ENCODE measurements at places on chromosomes 4 and X. TPM values are rescaled to one million over a fixed set of nuclear protein-coding genes. Genes with fewer than 3 reads are reported as not detected.

GRCh38 chr4:78756137-78756536 is 20.0 kb upstream of the BMP2K start:
- no peaks in the 10 kb centered on the region for H3K27me3 ChIP-seq
- no peaks in the 10 kb centered on the region for H3K36me3 ChIP-seq
- no peaks in the 10 kb centered on the region for H3K4me1 ChIP-seq
- H3K4me3 ChIP-seq = no peak overlapping the region
- H3K27ac ChIP-seq = no peak overlapping the region

ATP5ME gene
- 244 TPM for total RNA-seq

DNA sequence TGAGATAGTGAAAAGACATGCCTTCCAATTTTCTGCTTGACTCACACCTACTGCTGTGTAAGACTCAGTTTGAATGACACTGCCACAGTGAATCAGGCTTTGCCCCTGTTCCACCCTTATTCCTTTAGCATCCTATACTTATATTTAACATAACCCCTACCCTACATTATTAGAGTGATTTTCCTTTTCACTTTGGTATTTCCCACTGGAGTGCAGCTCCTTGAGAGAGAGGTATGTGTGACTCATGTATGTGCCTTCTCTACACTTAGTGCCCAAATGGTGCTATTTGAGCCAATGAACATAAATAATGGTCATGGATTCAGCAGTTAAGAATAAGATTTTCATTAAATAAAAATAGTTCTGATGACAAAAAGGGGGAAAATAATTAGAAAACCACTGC is 69.5 kb downstream of the RRAGB start:
- no peaks in the 10 kb centered on the region for H3K27me3 ChIP-seq
- H3K27ac ChIP-seq = no peak overlapping the region
- no peaks in the 10 kb centered on the region for H3K4me1 ChIP-seq
- no peaks in the 10 kb centered on the region for H3K36me3 ChIP-seq
- DNase-seq = no peak
- H3K4me3 ChIP-seq = no peak overlapping the region

DNA sequence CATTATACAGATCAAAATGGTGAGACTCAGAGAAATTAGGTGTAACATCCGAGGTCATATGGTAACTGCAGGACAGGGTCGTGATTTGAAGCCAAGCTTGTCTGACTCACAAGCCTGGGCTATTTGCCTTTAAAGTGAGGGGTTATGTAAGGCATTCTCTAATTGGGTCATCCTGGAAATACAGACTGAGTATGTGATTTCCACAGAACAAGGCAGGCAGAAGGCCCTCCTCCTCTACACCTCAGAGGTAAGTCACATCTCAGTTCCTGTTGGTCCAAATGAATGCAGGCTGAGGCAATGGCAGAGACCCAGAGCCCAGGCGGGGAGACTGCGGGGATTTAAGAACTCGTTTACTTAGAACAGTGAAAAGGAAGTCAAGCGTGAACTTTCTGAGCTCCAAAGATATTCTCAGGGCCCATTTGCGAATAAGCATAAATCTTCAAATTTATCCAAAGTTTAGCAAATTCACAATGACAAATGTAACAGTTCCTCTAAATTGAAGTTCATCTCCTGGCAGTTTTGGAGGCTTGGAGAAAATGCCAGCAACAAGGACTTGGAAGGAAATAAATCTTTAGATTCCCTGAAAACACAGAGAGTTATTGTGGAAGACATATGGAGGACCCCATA is 153.3 kb downstream of the LDB2 start:
- no peaks in the 10 kb centered on the region for H3K36me3 ChIP-seq
- H3K4me1 ChIP-seq = no peaks in the 10 kb centered on the region
- H3K4me3 ChIP-seq = no peak overlapping the region
- H3K27ac ChIP-seq = peak overlapping the region; percentile 9
- DNase-seq = peak; percentile 73

- no peaks in the 10 kb centered on the region for H3K4me1 ChIP-seq
- DNase-seq = no peak
- H3K4me3 ChIP-seq = no peak overlapping the region
These were observed 176.2 kb upstream of the CXorf66 start for GRCh38 chrX:140141444-140142029.

GRCh38 chr4:140091305-140091704 is 62.7 kb downstream of the MAML3 start:
- H3K4me1 ChIP-seq = peaks cover 46% of the 10 kb centered on the region
- DNase-seq = no peak
- no peaks in the 10 kb centered on the region for H3K27me3 ChIP-seq
- no peaks in the 10 kb centered on the region for H3K36me3 ChIP-seq
- no peak overlapping the region for H3K27ac ChIP-seq
- no peak overlapping the region for H3K4me3 ChIP-seq

- no peak for DNase-seq
- peaks cover 67% of the 10 kb centered on the region for H3K36me3 ChIP-seq
- H3K4me1 ChIP-seq = no peaks in the 10 kb centered on the region
- H3K27me3 ChIP-seq = no peaks in the 10 kb centered on the region
- H3K4me3 ChIP-seq = no peak overlapping the region
These were observed 38.6 kb downstream of the MTMR1 start for GRCh38 chrX:150731795-150732194.

GRCh38 chrX:155983326-155983725 is 14.2 kb upstream of the IL9R start:
- no peaks in the 10 kb centered on the region for H3K36me3 ChIP-seq
- no peaks in the 10 kb centered on the region for H3K4me1 ChIP-seq
- no peak overlapping the region for H3K27ac ChIP-seq
- DNase-seq = no peak
- no peak overlapping the region for H3K4me3 ChIP-seq
- H3K27me3 ChIP-seq = no peaks in the 10 kb centered on the region

KLHL34 gene
- total RNA-seq = not detected

- no peaks in the 10 kb centered on the region for H3K36me3 ChIP-seq
- DNase-seq = no peak
- no peak overlapping the region for H3K27ac ChIP-seq
- no peaks in the 10 kb centered on the region for H3K27me3 ChIP-seq
- H3K4me3 ChIP-seq = no peak overlapping the region
These were observed 380.6 kb upstream of the MAGEB2 start for GRCh38 chrX:29834764-29835163.

DNA sequence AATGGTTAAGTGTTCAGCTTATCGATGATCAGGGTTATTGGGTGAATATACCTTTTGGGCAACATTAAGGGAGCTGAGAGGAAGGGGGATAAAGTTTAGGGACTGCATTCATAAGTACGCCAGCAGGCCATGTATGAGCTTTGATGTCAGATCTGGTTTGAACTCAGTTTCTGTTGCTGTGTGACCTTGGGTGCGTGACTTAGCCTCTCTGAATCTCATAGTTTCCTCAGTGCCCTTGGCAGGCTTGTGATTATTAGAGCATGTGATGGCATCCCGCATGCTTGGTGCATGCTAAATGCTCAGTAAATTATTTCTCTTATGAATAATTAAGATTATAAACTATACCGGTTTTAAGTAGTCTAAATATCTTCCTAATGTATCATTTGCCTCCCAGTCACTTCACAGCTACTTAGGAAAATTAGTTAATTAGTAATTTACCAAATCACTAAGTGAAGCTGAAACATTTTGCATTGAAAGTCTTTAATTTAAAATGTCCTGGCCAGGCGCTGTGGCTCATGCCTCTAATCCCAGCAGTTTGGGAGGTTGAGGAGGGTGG is 3.8 kb downstream of the TBC1D14 start:
- H3K27ac ChIP-seq = no peak overlapping the region
- peak; percentile 14 for DNase-seq

SERPINA7 gene
- not detected for total RNA-seq

DNA sequence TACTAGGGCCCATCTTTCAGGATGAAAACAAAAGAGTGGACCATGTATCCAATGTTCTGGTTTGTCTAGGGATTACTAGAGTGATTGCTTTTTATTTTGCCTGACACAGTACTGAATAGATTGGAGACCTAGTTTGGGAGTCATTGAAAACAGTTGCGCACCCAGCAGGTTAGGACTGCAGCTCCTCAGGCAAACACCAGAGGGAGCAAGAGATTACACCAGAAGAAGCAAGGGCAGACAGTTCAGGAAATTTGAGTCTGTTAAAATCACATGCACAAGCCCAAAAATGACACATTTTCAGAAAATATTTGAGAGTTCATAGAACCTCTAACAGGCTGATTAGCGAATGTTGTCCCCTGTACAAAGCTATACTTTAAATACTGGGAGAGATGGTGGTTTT is 55.6 kb downstream of the CYLC1 start:
- H3K4me3 ChIP-seq = no peak overlapping the region
- no peaks in the 10 kb centered on the region for H3K36me3 ChIP-seq
- DNase-seq = no peak

- H3K27ac ChIP-seq = no peak overlapping the region
- H3K4me3 ChIP-seq = no peak overlapping the region
These were observed 81.5 kb upstream of the PSAPL1 start for GRCh38 chr4:7516096-7516772.

DNA sequence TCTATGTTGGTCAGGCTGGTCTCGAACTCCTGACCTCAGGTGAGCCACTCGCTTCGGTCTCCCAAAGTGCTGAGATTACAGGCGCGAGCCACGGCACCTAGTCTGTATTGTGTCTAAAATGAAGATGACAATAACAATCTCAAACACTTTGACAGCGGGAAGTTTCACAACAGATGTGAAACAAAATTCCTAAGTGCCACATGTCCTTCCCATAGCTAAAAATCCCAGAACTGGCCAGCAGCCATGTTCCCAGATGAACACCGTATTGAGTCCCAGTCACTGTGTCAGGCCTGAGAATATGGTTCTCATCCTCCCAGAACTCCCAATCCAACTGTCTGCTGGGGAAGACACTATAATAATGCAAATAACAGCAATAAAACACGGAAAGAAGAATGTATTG is 16.4 kb upstream of the KLHL8 start:
- no peak overlapping the region for H3K27ac ChIP-seq
- no peaks in the 10 kb centered on the region for H3K36me3 ChIP-seq
- H3K4me3 ChIP-seq = no peak overlapping the region

ESX1 gene
- not detected for total RNA-seq

DNA sequence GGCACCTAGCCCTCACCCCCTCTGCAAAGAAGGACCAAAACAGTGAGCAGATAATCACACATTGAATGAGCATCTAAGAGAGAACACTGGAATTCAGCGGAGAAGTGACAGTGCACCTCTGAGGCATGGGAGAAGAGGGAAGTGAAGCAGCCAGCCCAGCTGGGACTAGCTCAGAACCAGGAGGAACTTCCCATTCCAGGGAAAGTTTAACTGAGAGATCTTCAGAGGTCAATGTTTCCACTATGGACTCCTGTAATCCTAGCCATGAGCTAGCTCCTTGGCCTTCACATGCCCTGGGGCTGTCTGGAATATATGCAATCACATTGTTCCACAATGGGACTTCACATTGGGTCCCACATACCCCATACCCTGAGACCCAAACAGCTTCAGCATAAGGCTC is 24.4 kb downstream of the TLR6 start:
- H3K4me1 ChIP-seq = no peaks in the 10 kb centered on the region
- no peak overlapping the region for H3K27ac ChIP-seq
- no peak for DNase-seq

- peak; percentile 70 for DNase-seq
- no peaks in the 10 kb centered on the region for H3K36me3 ChIP-seq
- H3K27ac ChIP-seq = no peak overlapping the region
- no peak overlapping the region for H3K4me3 ChIP-seq
These were observed 55.5 kb upstream of the MAGED1 start for GRCh38 chrX:51837921-51838320.

GRCh38 chr4:169064296-169064695 is 54.2 kb upstream of the CBR4 start:
- no peaks in the 10 kb centered on the region for H3K27me3 ChIP-seq
- H3K36me3 ChIP-seq = no peaks in the 10 kb centered on the region
- DNase-seq = no peak
- H3K4me1 ChIP-seq = no peaks in the 10 kb centered on the region

PDGFRA gene
- 192 TPM for total RNA-seq
